Activated CD4-positive, alpha-beta T cell treated with anti-CD3 and anti-CD28 coated beads, Interleukin-2, Interleukin-6, amounts not matched to agents 100 ng/mL and 50 ng/mL, durations not matched to agents 16 hours and 8 hours (primary cell): ENCODE measurements at places on chromosomes 2 and 18.

GRCh38 chr2:63494100-63494499 lies 94.2 kb downstream of the WDPCP start:
- DNase-seq, result no peak

DNA sequence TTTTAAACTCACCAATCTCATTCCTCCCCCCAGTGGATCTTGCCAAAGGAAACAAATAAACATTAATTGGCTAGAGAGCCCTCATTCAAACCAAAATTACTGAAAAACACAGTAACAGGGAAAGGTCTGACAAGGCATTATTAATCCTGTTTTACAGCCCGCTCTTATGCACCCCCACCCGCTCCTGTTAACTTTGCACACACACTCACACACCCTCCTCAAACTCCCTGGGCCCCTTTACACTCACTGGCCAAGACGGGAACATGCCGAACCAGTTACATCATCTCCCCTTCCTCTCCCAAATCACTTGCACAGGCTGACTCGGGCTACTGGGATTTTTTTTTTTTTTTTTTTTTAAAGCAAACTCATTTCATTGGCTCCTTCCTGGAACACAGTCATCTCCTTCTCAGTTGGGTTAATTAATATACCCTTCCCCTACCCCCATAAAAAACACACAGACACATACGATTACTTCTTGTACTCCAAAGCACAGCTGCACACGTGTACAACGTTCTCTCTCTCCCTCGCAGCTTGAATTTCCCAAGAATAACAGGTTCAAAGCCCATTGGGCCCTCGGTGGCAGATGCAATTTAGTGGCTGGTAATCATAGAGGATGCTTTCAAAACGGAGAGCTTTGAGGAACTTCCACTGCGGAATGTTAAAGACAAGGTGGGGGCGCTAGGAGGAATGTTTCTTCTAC lies 31.8 kb downstream of the KLF7 start:
- DNase-seq, result no peak

DNA sequence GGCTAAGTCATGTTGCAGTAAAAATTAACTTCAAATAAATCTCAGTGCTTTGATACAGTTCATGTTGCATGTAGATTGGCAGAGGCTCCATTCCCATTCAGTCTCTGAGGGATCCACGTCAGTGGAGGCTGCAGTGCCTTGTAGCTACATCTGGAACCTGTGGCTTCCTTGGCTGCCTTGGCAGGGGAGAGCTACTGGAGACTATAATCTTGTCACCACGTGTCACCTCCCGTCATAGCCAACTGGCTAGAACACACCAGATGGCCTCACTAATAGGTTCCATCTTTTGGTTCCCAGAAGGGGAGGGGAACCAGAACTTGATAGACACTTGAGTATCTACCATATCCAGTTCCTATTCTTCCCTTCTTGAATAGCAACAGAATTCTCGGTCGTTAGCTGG lies 28.4 kb downstream of the E2F6 start:
- DNase-seq, result no peak

DNA sequence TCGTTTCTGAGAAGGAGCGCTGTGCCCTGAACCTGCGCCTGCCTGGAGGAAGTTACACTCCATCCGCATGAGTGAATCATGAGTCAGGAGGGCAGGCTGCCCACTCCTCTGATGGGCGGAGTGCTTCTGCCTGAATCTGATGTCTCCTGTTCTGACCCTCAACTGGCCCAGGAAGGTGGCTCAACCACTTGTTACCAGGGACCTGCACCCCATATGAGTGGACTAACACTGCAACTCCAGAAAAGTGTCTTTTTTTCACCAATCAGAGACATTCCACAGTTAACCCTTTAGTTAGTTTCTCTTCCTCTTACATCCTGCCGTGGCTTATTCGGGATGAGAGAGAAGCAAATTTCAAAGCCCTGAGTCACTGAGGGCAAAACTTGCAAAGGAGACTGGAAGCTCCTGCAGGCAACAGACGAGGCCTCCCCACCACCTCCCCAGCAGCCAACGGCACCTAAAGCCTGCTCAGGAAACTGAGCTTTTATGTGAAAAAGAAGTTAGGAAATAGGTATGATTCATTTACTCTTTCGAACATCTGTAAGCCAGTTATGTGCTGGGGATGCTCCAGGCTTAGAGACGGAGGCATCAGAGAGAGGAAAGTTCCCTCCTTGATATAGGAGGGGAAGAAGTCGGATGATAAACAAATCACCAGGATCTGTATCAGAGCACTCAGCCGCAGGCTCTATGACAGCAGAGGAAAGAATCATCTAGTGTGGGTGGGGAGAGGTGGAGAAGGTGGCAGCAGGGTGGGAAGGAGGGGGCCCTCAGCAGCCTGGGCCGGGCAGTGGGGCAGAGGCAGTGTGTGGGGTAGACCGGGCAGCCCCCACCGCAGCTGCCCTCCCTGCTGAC lies 30.9 kb downstream of the MBP start:
- peak; percentile 80 for DNase-seq

DNA sequence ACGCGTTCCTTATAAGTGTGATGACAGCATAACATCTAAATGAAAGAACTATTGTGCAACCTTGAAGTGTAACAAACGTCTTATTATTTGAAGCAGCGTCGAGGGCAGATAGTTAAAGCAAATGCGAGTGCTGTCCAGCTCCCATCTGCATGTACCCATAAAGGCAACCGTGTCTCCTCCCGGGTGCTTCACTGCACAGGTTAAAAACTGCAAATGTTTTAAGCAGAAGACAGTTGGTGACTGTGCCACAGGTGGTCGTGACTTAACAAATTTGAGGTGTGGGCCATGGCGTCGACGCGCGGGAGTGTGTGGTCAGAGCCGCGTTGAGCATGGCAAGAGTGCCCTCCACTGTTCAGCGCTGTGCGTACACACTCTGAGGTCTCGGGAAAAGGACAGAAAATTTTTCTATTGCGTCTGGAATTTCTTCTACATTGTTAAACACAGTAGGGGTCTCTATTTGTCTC lies 6.4 kb downstream of the SALL3 start:
- DNase-seq, result peak; percentile 25

DNA sequence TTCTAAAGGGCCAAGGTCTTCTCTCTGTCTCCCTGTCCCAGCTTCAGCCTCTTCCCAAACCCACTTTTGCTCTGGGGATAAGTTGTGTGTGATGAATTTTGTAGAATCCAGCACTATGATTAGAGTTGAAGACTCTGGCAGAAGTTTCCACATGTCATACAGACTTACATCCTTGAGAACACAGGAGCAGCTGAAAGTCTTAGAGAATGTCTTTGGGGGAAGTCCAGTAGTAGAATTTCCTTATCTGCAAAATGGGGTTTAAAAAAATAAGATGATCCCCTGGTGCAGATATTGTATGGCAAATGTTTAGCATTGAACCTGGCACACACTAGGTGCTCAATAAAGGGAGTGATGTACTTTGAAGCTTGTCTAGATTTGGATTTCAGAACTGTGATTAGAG lies 65.2 kb downstream of the TMEM247 start:
- no peak for DNase-seq

DNA sequence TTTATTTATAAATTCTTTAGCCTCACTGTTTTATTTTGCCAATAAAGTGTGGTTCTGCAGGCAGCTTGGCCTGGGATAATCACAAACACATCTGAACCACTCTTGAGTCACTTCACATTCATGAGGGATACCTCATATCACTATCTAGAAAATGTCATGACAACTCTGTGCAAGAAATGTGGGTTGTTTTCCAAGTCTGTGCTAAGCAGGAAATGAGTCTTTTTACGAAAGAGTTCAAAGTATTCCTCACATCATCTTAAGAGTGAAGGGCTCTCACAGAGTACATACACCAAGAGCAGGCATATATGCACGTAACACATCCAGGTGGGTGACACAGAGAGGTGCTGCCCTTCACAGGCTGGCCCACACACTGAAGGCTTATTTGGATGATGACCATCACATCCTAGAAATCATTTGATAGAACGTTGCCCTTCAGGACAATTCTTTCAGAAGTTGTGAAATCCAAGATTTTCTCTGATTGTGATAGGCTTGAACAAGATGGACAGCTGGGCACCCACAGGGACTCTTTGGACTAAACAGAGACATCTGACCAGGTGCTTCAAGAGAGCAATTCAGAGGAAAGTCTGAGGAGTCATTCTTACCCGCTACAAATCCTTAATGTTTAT lies 811.1 kb upstream of the LRATD1 start:
- no peak for DNase-seq
